ENCODE measurements at places on chromosomes 5 and 9.

DNA sequence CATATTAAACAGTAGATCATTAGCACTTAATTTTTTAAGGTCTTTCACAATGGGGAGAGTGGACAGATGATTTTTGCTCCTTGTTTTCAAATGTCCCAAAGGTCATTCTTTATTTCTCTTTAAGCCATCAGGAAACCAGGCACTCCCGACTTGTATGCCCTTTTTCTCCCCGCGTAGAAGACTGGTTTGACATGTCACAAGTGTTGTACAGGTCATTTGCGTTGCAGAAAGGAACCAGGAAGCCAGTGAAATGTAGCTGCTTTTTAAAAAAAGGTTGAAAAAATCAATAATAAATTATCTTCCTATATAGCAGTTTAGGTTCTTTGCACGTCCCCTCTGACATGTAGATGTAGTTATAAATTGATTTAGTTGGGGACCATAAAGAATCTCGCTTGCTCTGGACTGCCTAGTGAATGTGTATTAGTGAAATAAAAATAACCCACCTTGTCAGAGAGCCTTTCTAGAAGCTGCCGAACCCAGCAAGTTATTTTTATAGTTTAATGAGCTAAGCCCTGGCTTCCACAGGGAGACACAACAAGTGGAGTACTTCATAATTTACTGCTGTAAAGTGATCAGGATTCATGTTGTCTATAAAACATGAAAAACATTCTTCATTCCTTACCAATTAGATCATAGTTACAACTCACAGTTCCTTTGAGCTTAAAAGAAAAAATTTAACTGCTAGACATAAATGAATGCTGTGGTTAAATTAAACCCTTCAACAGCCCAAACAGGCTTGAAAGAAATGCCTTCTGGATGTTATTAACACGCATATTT is 404.6 kb downstream of the CSNK1G3 start:
- DNase-seq = no peak

DNA sequence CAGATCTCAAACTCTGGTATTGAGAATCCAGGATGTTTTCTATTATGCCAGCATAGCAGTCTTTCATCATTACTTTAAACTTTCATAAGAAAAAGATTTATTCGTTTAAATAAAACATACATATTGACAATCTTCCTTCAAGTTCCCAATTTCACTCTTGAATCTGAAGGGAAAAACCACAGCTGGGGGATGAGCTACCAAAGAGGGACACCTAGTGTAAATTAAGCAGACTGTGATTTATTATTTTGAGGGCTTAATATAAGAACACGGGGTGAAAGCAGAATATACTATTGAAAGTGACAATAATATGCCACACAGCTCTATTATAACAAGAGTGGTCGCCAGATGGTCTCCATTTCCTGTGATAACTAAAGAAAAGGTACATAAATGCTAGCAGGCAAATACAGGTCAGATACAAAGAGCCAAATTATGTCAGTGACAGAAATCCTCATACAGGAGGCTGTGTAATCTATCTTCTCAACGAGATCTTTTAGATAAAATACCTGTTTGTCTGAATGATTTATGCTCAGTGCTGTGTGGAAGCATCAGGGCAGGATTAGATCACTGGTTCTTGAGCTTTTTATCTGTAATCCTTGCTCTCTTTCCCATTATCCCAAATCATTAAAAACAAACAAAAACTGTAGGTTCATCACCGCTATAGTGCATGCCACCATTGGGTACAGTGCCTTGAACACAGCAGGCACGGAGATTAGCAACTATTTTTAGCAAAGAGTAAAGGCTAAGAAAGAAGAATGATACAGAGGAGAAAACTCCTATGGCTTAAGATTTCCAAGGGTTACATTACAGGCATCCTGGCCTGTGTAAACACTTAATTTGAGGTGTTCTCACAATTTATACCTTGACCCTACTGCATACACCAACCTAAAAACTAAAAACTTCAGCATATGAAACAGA is 116.6 kb downstream of the DROSHA start:
- DNase-seq = no peak

DNA sequence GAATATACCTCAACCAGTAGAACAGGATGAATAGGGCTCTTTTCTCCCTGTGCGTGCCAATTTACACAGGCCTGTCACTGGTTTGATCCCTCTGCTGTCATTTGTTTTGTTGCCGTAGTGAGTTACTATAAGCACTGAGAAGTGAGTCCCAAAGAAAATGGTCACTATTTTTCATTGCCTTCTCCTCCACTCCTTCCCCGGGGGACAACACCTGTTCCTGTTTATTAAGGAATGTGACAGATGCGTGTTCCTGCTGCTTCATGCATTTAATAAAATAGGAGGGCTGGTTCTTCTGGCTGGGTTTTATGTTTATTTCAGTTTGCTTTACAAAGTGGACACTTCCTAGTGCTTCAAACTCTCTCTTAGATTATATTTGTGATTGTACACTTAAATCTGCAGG is 6.4 kb downstream of the THBS4 start:
- DNase-seq = no peak

DNA sequence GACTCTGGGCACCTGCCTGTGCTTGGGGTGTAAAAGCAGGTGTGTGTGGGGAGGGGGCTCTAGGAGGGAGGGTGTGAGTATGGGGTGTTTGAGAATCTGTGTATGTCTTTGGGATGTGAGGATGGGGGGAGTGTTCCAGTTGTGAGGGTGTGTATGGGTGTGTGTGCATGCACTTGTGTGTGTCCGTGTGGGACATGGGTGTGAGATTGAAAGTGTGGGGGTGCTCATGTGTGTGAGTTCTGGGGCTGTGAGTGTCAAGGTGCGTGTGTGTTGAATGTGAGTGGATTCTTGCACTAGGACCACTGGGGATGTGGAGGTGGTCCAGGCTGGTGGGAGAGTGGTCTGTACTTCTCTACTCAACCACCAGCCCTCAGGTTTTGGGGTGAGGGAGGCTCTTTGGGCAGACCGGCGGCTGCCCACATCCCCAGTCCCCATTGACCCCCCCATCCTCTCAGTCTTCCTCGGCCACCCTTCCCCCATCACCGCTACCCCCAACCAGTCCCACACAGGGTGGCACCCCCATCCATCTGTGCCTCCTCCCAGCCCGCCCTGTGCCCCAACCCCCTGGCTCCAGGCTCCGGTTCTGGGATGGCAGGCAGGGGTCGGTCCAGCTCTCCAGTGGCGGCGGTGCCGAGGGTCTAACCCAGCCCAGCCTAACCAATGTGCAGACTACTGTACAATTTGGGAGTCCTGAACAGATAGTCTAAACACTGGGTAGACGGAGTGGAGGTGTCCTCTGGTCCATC is 31.5 kb downstream of the GOLGA2 start:
- DNase-seq = no peak

DNA sequence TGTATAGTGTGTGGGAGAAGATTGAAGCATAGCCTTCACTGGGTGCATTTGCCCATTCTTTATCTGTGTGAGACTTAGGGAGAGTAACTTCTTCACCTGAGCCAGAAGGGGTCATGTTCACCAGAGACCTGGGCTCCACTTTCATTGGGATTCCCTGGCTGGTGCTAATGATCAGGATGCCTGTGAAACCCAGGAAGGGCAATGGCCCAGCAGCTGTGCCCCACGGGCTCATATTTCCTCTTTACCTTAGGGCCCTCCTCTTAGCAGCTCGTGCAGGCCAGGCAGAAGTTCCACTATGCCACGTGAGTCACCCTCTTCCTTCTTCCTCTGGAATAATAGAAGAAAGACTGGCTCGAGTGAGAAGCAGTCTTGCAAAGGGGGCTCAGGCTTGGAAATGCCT is 5.0 kb downstream of the PPARGC1B start:
- DNase-seq = no peak

Measured in effector CD8-positive, alpha-beta T cell (primary cell).